Stimulated activated naive CD8-positive, alpha-beta T cell treated with anti-CD3 and anti-CD28 coated beads, Interleukin-15, amount 100 ng/mL, for 72 hours (primary cell): ENCODE measurements at places on chromosomes 2 and 18.

DNA sequence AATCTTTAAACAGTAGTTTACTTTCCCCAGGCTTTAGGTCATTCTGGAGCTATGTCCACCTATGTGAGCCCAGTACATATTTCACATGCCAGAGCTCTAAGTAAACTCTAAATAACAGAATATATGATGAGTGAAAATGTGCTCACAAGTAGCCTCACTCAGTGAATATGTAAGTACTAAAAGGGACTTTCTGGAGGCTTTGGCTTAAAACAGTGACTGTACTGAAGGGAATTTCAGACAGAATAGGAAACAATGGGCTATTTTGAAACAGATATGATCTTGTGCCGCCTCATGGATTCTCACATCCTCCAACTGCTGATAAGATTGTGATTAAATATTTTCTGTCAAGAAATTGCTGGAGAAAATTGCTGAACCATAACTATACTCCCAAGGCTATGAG is 747.9 kb downstream of the SOCS6 start:
- DNase-seq = no peak

GRCh38 chr18:54684784-54685183 is 93.7 kb downstream of the DYNAP start:
- DNase-seq = no peak

DNA sequence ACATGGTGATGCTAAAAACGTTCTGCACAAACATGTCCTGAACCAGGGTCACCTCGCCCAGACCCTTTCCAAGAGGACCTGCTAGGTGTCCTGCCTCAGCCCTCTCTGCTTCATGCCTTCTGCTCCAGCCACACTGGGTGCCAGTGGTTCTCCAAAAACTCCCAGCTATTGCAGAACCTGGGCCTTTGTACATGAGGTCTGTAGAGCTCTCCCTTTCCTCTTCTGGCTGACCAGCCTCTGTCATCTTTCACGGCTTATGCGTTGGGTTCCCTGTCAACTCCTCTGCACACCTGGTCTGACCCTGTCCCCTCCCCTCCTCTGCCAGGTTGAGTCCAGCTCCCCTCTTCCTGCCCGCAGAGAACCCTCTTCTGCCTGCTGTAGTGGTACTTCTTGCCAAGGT is 35.5 kb upstream of the IGFBP5 start:
- no peak for DNase-seq

- no peak for DNase-seq
Measured at GRCh38 chr2:198188982-198189381, 384.6 kb downstream of the PLCL1 start.

- no peak for DNase-seq
Measured at GRCh38 chr18:72605376-72605775, 61.2 kb upstream of the CBLN2 start.

DNA sequence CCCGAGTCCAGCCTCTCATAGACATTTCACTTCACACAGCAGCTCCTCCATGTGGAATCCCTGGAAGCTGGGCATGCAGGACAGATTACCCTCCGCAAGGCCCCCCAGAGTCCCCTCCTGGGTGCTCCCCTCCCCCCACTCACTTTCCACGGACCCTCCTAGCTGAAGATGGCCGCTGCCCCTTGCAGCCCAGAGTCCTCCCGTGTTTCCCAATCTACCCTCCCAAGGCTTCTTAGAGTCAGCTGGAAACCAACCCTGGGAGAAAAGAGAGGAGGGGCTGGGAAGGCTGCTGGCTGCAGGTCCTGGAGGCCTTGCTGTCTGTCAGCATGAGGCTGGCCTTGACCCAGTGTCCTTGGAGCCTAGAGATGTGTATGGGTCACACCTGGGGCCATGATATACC is 49.0 kb upstream of the HAAO start:
- DNase-seq = no peak

DNA sequence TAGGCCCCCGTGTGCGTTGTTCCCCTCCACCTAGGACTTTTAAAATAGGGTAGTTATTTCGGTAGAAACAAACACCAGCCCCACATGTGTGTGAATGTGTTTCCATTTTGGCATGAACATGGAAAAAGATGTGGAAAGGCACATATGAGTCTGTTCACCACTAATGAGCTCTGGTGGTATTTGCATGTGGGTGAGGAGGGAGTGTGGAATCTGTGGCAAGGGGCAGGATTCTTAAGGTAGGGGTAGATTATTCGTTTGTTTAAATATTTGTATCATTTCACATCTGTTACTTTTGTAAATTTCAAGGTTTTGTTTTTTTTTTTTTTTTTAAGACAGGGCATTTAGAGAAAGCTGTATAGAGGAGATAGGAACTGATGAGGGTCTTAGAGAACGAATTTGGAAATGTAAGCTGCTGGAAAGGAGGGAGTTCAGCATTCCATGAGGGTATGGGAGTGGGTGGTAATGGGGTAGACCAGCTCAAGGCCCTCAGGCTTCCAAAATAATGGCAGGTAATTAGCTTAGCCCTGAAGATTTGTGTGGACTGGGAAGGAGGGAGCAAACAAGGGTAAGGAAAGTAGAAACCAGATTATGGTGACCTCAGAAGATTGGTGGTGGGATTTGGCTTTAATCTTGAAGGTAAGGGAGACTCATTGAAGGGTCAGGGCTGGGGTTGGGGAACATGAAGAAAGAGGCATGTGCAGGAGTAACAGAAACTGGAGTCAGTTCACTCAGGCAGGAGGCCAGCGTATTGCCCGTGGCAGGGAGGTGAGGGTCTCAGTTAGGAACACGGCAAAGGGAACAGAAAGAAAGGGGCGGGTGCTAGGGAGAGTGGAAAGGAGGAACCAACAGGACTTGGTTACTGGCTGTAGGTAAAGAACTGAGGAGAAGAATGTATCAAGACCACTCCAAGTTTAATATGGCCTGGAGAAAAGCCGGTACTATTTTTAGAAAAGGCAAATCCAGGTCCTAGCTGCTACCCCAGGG is 123.6 kb downstream of the PLB1 start:
- no peak for DNase-seq

- DNase-seq = no peak
Measured at GRCh38 chr2:234996069-234996940, 44.5 kb downstream of the SH3BP4 start.

DNA sequence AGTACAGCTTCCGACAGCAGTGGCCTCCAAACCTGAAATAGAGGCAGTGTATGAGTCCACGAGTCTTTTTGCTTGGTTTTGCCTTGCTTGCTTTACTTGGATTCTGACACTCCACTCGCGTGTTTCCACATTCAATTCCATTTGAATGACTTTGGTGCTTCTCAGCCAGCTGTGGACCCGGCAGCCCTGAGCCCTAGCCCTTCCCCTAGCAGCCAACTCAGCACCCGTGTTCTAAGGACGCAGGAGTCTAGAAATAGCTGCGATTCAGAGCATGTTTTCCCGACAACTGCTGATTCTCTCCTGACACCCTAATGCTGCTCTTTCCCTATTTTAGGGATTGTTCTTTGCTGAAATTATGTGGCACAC is 20.6 kb downstream of the LRRFIP1 start:
- no peak for DNase-seq
